ENCODE measurements at places on chromosomes 4 and X.

GRCh38 chr4:111283066-111283677 is 660.3 kb upstream of the PITX2 start:
- peak; percentile 60 for DNase-seq

- no peak for DNase-seq
These were observed 598.0 kb upstream of the AADAT start for GRCh38 chr4:170687751-170688150.

DNA sequence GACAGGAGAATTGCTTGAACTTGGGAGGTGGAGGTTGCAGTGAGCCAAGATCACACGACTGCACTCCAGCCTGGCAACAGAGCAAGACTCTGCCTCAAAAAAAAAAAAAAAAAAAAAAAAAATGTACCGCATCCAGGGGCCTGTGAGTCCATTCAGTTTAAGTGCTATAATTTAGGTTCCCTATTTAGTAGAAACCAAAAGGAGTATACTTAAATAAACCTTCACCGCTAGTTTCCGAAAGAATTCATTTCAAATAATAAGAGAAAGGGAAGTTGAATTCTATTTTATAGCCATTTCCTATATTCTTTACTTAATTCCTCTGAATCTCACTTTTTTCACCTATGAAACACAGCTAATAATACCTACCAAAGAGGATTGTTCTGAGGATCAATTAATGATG is 20.8 kb upstream of the LRBA start:
- DNase-seq, result no peak

DNA sequence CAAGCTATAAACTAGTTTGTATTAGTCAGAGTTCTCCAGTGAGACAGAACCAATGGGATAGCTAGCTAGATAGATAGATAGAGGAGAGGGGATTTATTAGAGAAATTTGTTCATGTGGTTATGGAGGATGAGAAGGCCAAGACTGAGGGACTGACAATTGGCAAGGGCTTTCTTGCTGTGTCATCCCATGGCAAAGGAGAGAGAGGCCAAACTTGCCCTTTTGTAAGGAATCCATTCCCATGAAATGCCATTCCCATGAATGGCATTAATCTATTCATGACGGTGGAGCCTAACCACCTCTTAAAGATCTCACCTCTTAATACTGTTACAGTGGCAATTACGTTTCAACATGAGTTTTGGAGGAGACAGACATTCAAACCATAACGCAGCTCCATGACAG is 58.1 kb downstream of the LINC00632 start:
- no peak for DNase-seq

DNA sequence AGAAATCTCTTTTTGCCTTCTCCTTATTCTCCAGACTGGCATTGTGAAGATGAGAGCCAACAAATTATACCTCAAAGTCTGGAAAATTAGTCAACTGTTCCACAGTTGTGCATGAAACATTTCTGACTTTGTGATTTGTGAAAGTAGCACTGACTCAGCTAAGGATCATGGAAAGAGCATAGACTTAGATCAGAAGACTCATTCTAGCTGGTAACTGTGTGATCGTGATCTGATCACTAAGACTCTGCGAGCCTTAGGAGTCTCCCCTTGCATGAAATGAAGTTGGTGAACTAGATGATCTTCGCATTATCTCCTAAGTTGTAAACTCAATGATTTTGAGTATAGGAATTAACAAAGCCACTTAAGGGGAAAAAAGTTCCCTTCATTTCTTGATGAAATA is 668.1 kb downstream of the RPA4 start:
- DNase-seq, result no peak

- DNase-seq, result no peak
These were observed 398.1 kb upstream of the RPS6KA3 start for GRCh38 chrX:20664774-20665173.

DNA sequence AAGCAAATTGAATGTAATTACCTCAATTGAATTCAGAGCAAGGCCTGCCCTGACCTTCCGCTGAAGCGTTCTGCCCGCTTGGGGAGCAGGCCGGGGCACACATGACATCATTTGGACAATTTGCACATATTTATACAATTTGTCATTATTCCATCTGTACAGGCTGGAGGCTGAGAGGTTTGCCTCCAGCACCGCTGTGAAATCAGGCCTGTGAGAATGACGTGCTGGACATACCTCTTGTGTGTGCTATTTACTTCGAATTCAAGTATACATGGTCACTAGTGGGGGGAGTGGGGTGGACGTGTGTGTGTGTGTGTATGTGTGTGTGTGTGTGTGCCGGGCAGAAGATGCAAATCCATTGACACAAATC is 285.6 kb downstream of the SHOX start:
- no peak for DNase-seq

DNA sequence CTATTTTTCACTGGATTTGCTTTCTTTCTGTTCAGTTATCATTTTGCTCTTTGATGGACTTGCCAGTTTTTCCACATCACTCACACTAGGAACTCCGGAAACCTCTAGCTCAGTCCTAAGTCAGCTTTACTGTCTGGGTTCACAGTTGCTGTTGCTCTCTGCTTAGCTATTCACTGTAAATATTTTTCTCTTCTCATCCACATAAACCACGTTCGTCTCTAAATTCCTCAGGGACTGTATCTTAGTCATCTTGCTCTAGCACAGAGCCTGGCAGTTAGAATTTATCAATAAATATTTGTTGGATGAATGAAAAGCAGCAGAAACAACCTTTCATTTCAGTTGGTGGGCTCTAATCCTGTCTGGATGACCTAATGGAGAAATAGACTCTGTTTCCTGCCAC is 119.4 kb upstream of the DMD start:
- no peak for DNase-seq

GRCh38 chrX:119374736-119375135 is 24.4 kb upstream of the SLC25A43 start:
- DNase-seq, result no peak

DNA sequence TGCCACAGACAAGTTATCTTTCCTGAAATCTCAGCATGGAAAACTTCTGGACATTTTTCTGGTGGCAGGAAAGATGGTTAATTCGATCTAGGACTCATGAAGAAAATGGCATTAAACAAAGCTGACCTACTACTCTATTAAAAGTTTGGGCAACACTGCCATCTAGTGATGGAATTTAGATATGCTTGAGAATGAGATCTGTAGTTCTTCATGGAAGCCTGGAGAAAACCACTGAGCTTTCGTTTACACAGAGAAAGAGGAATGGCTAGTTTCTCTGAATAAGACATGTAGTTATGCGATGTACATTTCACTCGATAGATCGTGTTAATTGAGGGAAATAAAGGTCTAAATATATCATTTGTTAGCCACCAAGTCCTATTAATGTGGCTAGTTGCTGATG is 51.7 kb upstream of the CHRDL1 start:
- peak; percentile 68 for DNase-seq

DNA sequence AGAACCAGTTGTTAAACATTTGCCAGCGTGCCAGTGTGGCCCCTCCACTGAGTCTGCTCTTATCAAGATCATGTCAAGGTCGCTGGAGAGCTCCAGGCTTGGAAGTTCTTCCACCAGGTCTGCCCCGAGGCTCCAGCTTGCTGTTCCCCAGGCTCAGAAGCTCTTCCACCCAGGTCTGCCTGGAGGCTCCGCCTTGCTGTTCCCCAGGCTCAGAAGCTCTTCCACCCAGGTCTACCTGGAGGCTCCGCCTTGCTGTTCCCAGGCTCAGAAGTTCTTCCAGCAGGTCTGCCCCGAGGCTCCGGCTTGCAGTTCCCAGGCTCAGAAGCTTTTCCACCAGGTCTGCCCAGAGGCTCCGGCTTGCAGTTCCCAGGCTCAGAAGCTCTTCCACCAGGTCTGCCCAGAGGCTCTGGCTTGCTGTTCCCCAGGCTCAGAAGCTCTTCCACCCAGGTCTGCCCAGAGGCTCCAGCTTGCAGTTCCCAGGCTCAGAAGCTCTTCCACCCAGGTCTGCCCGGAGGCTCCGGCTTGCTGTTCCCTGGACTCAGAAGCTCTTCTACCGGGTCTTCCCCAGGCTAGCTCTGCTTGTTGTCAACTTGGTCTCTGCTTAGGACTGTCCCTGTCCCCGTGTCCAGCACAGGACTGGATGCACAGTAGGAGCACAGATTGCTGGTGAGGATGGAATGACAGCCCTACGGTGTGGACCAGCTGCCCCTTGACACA is 54.4 kb downstream of the HMX1 start:
- DNase-seq, result no peak

GRCh38 chrX:40272776-40273175 is 175.0 kb upstream of the BCOR start:
- DNase-seq, result no peak

DNA sequence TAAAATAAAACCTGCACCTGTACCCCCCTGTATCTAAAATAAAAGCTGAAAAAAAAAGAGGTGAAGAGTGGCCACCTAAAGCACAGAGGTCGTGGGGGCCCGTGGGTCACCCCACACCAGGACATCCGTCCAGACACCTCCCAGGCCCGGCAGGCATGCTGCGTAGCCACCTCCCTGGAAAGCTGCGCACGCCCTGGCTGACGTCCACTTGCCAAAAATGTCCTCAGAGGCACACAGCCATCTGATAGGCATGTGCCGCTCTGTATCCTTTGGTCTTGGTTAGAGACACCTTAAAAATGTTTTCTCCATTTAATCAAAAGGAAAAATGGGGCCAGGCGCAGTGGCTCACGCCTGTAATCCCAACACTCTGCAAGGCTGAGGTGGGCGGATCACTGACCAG is 17.7 kb downstream of the FAM53A start:
- no peak for DNase-seq

GRCh38 chr4:183588169-183588675 is 70.8 kb downstream of the RWDD4 start:
- DNase-seq, result no peak

- DNase-seq, result no peak
These were observed 6.3 kb upstream of the FGFR3 start for GRCh38 chr4:1786544-1787362.

DNA sequence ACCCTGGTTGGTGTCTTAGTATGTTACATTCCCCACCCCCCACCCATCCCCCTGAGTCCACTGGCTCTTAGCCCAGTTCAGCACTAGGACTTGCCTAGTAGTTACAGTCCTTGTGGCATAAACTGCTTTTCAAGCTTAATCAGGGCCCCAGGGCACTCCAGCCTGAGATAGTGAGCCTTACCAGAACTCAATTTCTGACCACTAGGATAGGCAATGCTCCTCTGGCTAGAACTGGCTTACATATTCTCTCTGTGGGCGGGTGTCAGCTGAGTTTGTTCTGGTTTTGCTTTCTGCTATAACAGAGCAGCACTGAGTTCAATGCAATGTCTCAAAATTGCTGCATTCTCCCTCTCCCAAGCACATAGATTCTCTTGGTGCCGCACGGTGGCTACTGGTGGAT is 391.4 kb upstream of the DIPK2B start:
- DNase-seq, result peak; percentile 48

DNA sequence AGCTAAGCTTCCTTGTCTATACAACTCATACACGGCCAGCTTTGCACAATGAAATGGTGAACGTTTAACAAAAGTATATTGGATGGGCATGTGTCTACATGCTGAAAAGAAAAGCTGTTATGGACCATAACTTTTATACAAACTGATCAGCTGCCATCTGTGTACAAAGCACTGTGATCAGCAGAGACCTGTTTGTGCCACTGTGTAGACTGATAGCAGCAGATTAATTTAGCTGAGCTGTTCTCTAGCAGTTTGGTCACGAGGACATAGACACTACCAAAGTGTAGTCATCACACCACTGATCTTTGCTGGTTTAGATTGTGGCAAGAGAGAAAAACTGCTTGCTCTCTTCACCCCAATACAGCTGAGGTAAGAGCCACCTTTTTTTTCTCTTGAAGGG is 124.5 kb downstream of the RAPGEF2 start:
- DNase-seq, result no peak

GRCh38 chr4:173802662-173803022 is 272.6 kb upstream of the HAND2 start:
- DNase-seq, result no peak

DNA sequence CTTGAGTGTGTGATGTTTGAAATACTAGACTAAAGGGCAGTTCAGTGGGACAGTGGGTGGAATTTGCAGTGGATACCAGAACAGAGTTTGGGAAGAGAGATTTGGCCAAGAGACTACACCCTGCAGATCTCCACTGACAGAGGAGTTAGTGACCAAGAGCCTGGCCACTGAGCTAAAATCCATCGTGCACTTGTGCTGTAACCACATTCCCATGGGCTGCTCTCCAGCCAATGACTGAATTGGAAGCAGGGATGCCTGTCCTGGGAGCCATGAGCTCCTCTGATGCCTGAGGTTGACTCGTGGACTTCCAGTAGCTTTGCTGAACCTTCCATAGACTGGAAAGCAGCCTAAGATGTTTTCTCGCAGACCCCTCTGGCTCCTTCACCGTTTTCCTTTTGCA is 296.1 kb downstream of the TRIML1 start:
- DNase-seq, result no peak

- no peak for DNase-seq
These were observed 4.8 kb downstream of the ADD1 start for GRCh38 chr4:2848449-2848848.

DNA sequence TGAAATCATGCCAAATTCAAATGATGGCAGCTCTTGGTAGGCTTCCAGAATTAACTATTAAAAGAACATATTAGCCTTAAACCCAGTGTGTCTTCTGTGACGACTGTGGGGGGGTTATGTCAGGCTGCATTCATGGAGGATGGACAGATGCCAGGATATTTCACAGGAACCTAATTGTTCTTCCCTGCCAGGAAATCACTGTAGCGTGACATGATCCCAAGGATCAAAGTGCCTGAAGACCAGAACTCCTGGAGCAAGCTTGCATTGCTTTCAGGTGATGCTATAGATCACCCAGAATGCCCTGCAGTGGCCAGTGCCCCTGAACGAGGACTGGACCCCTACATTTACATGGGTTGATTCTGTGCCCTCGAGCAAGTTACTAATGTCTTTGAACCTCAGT is 1093.0 kb upstream of the TENM3 start:
- DNase-seq, result no peak

- DNase-seq, result no peak
These were observed 3.4 kb downstream of the HTT-AS start for GRCh38 chr4:3070709-3071500.

DNA sequence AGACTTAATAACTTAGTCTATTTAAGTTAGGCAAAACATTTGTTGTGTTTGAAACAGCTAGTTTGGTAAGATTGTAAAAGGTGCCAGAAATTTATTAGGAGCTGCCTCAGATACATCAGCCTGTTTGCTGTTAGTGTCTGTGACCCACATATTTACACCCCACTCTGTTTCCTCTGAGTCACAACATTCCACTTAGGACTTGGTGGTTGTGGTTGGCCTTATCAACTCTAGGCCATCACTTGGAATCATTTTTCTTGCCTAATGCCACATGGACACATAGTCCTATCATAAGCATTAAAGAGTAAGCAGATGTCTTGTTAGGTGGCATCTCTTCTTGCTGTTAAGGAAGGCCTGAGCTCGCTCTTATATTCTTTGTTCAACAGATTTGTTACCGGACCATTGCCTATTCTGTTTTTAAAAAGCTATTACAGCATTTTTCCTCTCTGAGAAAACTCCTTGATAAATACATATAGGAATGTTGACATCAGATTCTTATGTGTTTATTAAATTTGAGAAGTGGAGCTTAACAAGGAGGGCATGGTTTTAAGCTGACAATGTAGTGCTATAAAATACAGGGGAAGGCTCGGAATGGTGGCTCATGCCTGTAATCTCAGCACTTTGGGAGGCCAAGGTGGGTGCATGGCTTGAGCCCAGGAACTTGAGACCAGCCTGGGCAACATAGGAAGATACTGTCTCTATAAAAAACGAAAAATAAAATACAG is 51.2 kb upstream of the PGRMC2 start:
- no peak for DNase-seq

Measured in suppressor macrophage treated with lipopolysaccharide for 4 hours (primary cell).